Lung microvascular endothelial cell (primary cell): ENCODE measurements at places on chromosomes 12 and 14.

DNA sequence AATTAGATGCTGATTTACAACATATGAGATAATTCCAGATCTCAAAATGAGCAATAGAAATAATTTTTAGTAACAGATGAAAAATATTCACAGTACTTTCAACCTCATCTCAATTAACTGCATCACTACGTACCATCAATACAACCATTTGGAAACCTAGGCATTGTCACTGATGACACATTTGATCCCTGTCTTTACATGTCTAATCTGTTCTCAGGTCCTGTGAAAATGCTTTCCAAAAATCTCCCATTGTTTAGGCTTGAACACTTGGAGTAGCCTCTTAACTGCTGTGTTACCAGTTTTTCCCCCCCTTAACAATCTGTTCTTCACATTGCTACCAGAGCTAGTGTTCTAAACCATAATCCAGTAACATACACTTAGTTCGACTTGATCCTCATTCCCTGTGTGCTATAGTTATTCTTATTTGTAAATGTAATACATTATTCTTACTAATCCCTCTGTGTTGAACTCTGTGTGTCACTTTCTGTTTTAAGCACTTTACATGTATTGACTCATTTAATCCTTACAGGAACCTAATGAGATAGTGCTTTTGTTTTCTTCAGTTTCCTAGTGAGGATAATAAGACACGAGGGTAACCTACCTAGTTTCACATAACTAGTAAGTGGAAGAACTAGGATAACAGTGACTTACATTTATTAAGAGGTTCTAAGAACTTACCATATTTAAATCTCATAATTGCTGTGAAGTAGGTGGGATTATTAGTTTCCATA lies 41.7 kb downstream of the LARP4 start:
- DNase-seq = peak; percentile 31

- peak; percentile 73 for DNase-seq
Measured at GRCh38 chr12:8692573-8692972, 5.2 kb upstream of the RIMKLB start.

DNA sequence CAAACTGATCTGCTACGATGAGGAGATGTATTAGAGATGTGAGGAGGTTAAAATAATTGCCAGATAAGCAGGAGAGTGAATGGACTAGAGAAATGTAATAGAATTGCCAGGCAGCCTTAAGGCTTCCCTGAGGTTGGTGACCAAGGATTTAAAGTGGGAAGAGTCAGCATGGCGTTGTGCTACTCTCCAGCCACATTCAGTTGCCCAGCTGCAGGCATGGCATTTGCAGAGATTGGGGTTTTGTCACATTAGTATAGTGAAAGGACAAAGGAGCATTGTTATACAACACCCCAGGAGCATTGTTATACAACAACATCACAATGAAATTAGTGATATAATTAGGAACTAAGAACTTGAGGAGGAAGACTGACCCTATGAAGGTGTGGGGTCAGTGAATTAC lies 31.7 kb downstream of the MARK3 start:
- no peak for DNase-seq

DNA sequence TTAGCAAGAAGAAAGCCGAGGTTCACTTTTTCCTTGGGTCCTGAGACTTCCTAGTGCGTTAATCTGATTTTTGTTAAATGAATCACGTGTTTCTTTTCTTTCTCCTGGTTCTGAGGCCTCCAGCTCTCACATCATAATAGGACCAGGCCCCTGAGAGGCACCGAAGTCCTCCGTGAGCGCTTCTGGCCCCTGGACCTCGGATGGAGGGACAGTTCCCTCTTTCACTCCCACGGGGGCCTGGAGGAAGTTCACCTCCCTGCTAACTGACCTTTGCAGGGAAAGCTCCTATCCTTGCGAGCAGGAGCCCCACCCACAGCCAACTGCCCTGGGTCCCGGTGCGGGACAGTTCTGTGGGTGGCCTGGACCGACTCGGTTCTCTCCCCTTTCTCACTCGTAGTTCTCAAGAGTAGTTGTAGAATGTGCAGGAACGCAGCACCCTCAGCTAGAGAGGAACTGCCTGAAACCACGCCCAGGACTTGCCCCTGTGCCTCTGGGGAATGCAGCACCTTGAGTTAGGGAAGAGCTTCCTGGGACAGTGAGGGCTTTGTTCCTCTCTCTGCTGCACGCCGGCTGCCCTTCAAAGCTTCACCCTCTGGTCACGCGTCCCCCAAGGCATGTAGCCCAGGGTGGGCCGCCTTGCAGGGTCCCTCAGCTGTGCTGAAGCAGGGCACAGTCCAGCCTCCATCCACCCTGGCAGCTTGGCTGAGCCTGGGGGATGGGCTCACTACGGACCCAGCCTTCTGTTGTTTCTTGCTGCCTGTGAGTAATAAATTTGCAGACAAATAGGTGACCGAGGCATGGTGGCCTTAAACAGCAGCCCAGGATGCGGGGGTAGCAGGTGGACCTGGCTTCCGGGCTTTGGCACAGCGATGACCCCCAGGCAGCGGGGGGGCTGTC lies 264.6 kb downstream of the ADGRD1 start:
- no peak for DNase-seq

- no peak for DNase-seq
Measured at GRCh38 chr12:6787309-6787708, 2.0 kb upstream of the CD4 start.

DNA sequence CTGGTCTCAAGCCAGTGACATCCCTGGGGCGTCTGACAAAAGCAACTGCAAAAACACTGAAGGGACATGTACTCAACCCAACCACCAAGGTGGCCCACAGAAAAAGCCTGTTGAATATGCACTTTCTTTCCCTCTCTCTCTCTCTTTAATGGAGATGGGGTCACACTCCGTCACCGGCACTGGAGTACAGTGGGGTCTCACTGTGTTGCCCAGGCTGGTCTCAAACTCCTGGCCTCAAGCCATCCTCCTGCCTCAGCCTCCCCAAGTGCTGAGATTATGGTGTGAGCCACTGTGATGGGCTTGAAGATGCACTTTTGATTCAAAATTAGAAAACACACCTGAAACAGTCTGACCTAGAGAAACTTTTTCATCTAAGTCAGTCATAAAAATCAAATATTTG lies 7.2 kb upstream of the CD27 start:
- no peak for DNase-seq

- DNase-seq = peak; percentile 54
Measured at GRCh38 chr14:103613517-103613916, 15.5 kb upstream of the KLC1 start.
